ENCODE measurements at places on chromosomes 7 and 10.

DNA sequence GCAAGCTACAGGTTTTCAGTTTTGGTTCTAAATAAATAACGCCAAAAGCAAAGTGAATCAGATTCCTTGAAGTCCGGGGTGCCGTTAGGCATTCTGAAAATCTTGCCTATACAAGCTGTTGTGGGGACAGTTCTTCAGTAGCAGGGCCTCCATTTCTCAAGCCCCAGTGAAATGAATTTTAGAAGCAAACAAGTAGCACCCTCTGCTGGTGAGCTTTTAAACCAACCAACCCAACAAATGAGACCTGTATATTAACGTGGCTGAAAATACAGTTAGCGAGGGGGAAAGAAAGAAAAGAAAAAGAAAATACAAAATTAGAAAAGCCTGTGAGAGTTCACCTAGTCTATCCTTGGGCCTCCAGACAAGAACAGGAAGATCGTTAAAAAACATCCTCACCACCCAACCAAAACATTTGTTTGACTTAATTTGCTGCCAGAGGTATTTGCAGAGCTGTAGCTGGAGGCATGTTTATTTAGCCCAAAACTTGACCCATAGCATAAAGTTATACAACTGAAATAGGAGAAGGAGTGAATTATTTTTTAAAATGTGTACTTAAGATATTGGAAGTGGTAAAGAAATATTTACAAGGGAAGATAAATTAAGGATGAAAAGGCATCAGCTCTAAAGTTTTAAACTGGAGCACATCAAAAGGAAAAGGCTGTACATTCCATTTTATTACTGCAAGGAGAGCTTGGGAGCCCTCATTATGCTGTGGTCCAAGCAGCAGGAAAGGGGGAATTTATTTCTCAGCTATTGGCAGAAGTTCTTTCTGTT lies 98.9 kb downstream of the DYNC1I1 start:
- DNase-seq: no peak

- DNase-seq: no peak
These were observed 408.2 kb upstream of the CELF2 start for GRCh38 chr10:10609379-10609955.

DNA sequence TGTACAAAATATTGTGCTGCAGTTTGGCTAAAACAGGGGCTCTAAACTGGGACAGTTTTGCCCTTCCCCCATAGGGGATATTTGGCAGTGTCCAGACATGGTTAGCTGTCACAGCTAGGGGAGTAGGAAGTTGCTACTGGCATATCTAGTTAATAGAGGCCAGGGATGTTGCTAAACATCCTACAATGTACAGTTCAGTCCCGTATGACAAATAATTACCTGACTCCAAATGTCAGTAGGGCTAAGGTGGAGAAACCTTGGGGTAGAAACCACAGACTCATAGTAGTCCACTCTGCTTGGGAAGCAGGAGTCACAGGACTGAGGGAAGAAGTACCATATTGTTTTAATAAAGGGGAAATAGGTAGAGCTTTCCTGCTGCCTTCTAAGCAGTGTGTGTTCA lies 39.8 kb downstream of the WBP1L start:
- no peak for DNase-seq

GRCh38 chr10:102121739-102122372 lies 1.7 kb upstream of the LDB1 start:
- DNase-seq: no peak
